ENCODE measurements at places on chromosomes 7 and 10.

GRCh38 chr10:19098803-19099202 lies 50.2 kb downstream of the MALRD1 start:
- DNase-seq, result no peak

DNA sequence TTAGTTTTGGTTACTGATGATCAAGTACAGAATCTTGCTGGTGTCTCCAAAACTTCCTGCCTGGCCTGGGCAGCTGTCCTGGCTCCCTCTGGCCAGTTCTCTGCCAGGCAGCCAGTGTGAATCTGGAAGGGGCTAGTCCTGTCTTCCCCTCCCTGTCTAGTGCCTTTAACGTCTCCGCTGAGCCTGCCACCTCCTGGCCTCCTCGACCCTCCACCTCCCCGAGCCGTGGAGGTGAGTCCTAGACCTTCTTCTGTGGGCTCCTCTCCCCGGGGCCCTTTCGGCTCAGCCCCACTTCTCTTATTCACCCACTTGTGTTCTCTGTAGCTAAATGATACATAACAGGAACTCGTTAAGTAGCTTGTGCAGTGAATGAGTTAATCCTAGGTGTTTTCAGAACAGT lies 218.2 kb downstream of the MGMT start:
- no peak for DNase-seq

- no peak for DNase-seq
Measured at GRCh38 chr10:61456095-61456789, 3.1 kb upstream of the TMEM26 start.

- DNase-seq, result no peak
Measured at GRCh38 chr10:72077275-72077990, 10.9 kb downstream of the SPOCK2 start.

DNA sequence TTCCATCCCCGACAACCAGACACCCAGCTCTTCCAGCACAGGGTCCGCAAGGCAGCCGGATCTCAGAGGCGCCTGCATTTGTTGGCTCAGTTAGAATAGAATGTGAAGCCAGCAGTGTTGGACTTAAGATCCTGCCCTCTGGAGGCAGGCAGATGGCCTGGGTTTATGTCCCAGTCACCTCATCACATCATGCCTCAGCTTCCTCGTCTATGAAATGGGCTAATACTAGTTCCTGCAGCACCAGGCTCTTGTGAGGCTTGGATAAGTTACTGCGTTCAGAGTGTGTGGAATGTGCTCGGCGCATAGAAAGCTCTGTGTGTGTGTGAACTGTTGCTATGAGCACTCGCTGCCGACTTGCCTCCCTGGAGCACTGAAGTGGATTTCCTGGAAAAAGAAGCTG lies 202.5 kb upstream of the GPR26 start:
- DNase-seq, result no peak

DNA sequence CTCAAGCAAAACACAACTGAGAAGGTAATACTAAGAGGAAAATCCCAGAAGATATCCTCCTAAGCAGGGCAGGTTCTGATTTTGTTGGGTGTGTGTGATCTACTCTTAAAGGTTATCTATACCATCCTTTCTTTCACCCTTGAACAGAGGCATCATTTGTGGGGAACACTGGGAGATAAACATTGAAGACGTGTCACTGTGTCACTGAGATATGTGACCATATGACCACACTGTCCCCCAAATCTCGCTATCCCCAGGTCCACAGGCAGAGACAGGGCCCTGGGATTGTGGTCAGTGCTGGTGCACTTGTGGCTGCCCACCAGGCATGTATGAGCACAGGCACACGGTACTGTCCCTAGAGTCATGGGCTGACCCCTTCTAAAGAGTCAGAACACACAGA lies 30.0 kb downstream of the TECTB start:
- DNase-seq, result no peak

- peak; percentile 17 for DNase-seq
Measured at GRCh38 chr7:158818325-158819213, 10.7 kb downstream of the ESYT2 start.

GRCh38 chr7:140671966-140672365 lies 779 bp upstream of the ADCK2 start:
- no peak for DNase-seq

- DNase-seq, result no peak
Measured at GRCh38 chr7:49852619-49853462, 79.4 kb downstream of the VWC2 start.

GRCh38 chr10:96696845-96697425 lies 23.4 kb downstream of the PIK3AP1 start:
- DNase-seq, result no peak

DNA sequence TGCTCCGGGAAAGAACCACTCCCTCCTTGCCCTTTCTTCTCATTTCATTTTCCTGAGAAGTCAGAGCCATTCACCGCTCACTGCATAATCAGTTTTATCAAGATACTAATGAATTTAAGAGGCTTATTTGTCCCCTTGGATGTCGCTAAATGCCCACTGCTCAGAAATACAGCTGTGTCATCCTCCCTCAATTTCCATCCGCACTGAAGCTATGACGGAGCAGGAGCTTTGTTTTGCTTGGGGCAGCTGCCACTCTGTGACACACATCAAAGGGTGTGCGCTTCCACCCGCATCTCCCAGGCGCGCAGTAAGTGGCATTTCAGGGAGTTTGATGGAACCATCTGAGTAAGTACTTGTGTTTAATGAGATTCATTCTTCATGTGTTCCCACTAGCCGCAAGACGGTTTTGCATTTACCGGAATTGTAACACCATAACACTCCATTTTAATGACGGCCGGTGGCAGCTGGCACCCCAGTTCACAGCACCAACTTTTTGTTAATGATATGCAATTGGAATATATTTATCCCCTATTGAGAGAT lies 103.8 kb upstream of the PARD3 start:
- DNase-seq, result no peak

DNA sequence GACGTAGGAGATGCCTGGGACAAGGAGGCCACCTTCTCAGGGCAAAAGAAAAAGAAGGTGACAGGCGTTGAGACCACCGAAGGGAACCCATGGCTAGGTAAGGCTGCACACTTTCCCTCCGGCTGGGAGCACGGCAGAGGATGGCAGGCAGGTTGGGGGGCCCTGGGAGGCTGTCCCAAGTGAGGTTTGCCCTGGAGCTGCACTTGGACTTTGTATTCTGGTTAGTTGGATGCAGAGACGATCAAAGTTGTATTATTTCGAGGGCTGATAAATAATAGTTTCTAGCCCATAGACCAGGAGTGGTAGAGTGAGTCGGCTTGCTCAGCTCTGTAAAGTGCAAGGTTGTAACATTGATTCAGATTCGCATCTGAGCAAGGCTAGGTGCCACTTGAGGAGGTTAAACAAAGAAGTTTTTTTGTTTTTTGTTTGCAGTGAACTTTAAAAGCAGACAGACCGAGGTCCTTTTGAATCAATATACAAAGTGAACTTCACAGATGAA lies 608 bp downstream of the ENTPD7 start:
- no peak for DNase-seq

DNA sequence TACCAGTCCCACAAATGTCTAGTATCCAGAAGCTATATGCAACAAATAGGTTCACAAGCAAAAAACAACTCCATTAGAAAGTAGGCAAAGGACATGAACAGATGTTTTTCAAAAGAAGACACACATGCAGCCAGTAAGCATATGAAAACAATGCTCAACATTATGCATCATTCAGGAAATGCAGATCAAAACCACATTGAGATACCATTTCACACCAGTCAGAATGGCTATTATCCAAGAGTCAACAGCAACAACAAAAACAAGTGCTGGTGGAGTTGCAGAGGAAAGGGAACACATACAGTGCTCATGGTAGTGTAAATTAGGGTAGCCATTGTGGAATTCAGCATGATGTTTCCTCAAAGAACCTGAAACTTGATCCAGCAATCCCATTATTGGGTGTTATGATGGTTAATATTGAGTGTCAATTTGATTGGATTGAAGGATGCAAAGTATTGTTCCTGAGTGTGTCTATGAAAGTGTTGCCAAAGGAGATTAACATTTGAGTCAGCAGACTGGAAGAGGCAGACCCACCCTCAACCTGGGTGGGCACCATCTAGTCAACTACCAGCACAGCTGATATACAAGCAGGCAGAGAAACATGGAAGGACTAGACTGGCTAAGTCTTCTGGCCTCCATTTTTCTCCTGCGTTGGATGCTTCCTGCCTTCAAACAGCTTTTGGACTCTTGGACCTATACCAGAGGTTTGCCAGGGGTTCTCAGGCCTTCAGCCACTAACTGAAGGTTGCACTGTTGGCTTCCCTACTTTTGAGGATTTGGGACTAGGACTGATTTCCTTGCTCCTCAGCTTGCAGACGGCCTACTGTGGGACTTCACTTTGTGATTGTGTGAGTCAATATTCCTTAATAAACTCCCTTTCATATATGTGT lies 218.4 kb upstream of the SEMA3D start:
- DNase-seq, result no peak

DNA sequence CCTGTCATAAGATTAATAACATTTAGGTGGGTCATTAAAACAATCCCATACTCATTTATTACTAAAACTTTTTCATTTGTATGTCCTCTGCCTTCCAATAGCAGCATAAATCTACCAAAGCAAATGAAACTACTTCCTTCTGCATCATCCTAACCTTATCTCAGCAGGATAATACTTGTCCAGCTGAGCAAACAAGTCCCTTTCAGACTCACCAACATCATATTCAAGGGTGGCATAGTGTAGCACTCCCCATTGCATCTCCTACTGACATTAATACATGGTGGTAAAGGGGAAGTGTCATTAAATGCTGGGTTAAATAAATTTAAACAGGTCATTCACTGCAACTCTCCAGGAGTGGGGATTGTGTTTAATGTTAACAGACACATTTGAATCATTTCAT lies 3.4 kb upstream of the MINDY3 start:
- no peak for DNase-seq

GRCh38 chr7:101319401-101319800 lies 2.2 kb downstream of the IFT22 start:
- no peak for DNase-seq

DNA sequence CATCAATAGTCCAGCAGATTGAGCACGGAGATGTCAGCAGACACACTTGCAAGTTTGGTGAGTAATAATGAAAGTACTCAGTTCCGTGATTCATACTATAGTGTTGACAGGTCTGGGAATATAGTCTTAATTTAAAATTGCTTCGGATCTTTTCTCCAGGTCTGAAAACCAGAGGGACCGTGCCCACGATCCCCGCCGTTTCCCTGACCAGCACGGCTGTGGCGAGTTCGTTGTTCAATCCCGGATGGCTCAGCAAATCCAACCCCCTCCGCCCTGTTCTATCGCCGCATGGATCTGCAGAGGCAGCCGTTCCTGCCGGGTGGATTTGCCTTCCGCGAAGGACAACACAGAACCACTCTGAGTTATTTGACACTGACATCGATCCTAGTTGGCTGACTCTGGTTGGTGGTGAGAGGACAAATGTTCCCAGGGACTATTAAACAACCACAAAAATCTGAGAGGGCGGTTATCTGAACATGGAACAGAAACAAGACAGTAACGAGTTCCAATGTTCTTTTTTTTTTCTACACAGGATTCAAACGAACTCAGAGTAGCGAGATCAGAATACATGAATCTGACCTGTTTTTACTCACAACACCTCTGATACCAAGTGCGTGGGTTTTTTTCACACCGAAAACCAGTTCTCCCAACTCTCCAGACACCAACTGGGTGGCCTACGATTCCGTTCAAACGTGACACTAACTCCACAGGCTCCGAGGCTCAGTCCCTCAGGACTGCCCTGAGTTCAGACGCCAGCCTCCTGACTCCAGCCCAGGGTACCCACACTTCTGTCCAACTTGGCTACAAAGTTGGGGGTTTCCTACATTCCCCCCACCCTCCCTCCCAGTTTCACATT lies 52.7 kb downstream of the RBM17 start:
- DNase-seq, result no peak

DNA sequence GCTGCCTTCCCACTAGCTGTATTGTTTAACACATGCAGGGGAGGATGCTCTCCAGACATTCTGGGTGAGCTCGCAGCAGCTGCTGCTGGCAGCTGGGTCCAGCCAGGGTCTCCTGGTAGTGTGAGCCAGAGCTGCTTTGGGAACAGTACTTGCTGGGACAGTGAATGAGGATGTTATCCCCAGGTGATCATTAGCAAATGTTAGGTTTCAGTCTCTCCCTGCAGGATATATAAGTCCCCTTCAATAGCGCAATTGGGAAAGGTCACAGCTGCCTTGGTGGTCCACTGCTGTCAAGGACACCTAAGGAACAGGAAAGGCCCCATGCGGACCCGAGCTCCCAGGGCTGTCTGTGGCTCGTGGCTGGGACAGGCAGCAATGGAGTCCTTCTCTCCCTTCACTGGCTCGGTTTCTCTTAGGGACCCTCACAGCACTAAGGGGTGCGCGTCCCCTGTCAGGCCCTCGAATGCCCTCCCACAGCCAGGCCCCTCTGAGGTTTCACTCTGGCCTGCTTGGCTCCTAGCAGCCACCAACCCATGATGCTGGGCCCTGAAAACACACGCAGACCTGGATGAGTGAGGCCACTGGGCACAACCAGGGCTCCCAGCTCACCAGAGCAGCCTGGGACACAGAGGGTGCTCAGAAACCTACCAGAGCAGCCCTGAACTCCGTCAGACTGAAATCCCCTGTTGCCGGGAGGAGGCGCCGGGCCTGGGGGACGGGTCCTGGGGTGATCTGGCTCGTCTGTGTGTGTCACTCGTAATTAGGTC lies 173.0 kb upstream of the LANCL2 start:
- no peak for DNase-seq

GRCh38 chr10:94183666-94184264 lies 179.0 kb downstream of the NOC3L start:
- DNase-seq, result no peak

DNA sequence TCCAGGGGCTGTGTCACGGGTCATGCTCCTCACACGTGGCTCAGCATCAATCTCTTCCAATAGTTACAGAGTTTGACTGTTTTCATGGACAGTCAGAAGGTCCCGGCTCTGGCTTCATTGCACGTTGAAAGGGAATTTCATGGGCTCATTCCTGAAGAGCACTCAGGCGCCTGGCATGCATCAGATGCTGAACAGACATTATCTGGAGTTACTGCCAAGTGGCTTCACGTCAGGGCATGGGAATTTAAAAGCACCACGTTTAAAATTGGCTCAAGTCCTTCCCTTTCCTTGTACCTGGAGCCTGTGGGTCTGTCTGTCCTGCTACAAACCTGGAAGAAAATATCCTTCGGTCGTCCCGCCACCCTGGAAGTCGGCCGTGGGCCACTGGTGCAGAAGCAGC lies 50.4 kb downstream of the CFAP46 start:
- no peak for DNase-seq

DNA sequence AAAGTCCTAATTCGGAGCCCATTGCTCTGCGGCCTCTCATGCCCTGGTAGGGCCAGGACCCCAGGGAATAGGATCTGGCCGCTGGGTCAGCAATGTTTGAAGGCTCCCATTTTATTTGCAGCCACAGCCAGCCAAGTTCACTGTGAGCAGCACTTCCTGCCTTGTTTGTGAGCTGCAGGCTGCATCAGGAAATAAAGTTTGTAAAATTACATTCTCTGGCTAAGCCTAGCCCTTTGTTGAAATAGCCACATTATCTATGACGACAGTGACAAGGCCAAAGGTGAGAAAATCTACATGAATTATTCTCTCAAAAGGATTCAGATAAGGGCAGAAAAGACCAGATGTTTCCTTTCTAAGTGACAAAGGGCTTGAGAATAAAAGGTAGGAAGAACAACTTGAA lies 23.7 kb upstream of the ITGB1 start:
- no peak for DNase-seq

- no peak for DNase-seq
Measured at GRCh38 chr7:27921081-27921836, 181.3 kb downstream of the TAX1BP1 start.

GRCh38 chr10:133484818-133485217 lies 31.1 kb downstream of the SCART1 start:
- no peak for DNase-seq

Measured in hypothalamus (tissue), 51 donors.